ENCODE measurements at places on chromosomes 2 and 18. TPM values are rescaled to one million over a fixed set of nuclear protein-coding genes. Genes with fewer than 3 reads are reported as not detected.

The GRHL1 gene
- total RNA-seq: 0.69 TPM

The MALL gene
- 11.8 TPM for total RNA-seq

- no peak overlapping the region for H3K27ac ChIP-seq
- no peaks in the 10 kb centered on the region for H3K4me1 ChIP-seq
- no peak for DNase-seq
- H3K36me3 ChIP-seq: no peaks in the 10 kb centered on the region
- no peaks in the 10 kb centered on the region for H3K27me3 ChIP-seq
Measured at GRCh38 chr2:122908159-122908558, 1116.9 kb upstream of the CNTNAP5 start.

DNA sequence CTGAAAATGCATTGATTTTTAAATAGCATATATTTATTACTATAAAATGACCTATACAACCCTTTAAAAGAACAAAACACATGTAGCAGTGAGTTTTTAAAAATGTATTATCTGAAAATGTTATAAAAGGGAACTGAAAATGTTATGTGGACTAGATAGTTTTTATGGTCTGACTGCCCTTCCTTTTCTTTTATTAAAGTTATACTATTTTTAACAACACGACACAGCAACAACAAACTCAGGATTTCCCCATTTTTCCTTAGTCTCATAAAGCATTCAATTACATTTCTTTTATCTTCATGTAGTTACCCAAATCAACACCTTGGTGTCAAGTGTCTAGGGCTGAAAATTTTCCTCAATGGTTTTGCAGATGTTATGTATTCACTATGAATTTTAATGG lies 132.8 kb upstream of the TMEFF2 start:
- H3K27me3 ChIP-seq: no peaks in the 10 kb centered on the region
- H3K36me3 ChIP-seq: no peaks in the 10 kb centered on the region
- no peak overlapping the region for H3K27ac ChIP-seq

- H3K36me3 ChIP-seq: no peaks in the 10 kb centered on the region
- no peak overlapping the region for H3K27ac ChIP-seq
- H3K4me1 ChIP-seq: no peaks in the 10 kb centered on the region
- H3K4me3 ChIP-seq: no peak overlapping the region
Measured at GRCh38 chr2:177078855-177079254, 133.7 kb upstream of the HNRNPA3 start.

DNA sequence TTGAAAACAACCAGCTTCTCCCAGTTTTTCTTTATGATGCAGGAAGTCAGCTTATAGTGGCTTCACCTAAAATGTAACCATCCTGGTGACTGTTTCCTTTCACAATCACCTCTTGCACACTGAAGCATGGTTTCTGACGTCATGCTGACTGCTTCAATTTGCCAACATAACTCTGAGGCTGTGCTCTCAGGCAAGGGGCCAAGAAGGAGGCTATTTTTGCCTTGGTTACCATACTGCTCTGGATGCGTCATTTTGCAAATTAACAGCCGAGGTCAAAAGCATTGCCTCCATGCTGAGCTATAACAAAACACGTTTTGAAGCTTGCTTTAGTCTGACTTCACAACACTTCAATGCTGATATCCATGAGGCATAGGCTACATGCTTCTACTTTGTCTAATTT lies 397.8 kb downstream of the METTL4 start:
- no peaks in the 10 kb centered on the region for H3K36me3 ChIP-seq
- DNase-seq: peak; percentile 43
- no peaks in the 10 kb centered on the region for H3K27me3 ChIP-seq
- H3K27ac ChIP-seq: peak overlapping the region; percentile 32
- H3K4me3 ChIP-seq: no peak overlapping the region

The CAPN14 gene
- 0.27 TPM for total RNA-seq

DNA sequence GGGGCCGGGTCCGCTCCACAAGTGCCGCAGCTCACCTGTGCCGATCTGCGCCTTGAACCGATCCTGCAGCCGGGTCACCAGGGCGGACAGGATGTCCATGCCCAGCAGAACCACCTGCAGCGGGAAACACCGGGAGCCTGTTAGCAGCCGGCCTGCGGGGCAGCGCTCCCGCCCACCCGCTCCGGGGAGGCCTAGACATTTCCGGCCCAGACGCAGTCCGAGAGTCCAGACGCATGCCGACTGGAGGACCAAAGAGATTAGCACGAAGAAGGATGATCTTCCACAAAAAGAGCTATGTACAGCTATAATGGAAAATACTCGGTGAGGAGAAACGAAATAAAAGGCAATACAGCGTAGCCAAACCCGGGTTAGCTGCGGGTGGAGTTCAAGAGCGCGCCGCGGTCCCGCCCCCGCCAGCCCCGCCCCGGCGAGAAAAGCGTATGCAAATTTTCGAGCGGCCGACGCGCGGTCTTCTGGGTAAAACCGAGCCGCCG lies 421 bp upstream of the RNU4ATAC start:
- H3K4me3 ChIP-seq: peak overlapping the region; percentile 85
- no peaks in the 10 kb centered on the region for H3K36me3 ChIP-seq
- H3K4me1 ChIP-seq: peaks cover 94% of the 10 kb centered on the region

The RAB6C gene
- total RNA-seq: 0.16 TPM

The CFAP221 gene
- 1.0 TPM for total RNA-seq

- no peaks in the 10 kb centered on the region for H3K36me3 ChIP-seq
- H3K4me1 ChIP-seq: peaks cover 10% of the 10 kb centered on the region
- peak overlapping the region; percentile 69 for H3K27ac ChIP-seq
- H3K27me3 ChIP-seq: no peaks in the 10 kb centered on the region
Measured at GRCh38 chr2:187075199-187075635, 226.2 kb upstream of the ZSWIM2 start.

GRCh38 chr18:7566244-7566566 lies 911 bp upstream of the PTPRM start:
- H3K27me3 ChIP-seq: no peaks in the 10 kb centered on the region
- H3K4me3 ChIP-seq: peak overlapping the region; percentile 84
- no peak for DNase-seq
- peaks cover 84% of the 10 kb centered on the region for H3K4me1 ChIP-seq
- H3K27ac ChIP-seq: peak overlapping the region; percentile 100
- H3K36me3 ChIP-seq: no peaks in the 10 kb centered on the region

- H3K27ac ChIP-seq: no peak overlapping the region
- H3K4me1 ChIP-seq: no peaks in the 10 kb centered on the region
- H3K4me3 ChIP-seq: no peak overlapping the region
- H3K36me3 ChIP-seq: no peaks in the 10 kb centered on the region
- H3K27me3 ChIP-seq: peaks cover 16% of the 10 kb centered on the region
Measured at GRCh38 chr18:50757358-50757757, 62.5 kb downstream of the MRO start.

GRCh38 chr2:36461039-36461681 lies 105.6 kb downstream of the CRIM1 start:
- H3K27ac ChIP-seq: peak overlapping the region; percentile 34
- DNase-seq: no peak
- H3K4me3 ChIP-seq: no peak overlapping the region
- H3K27me3 ChIP-seq: no peaks in the 10 kb centered on the region
- H3K36me3 ChIP-seq: peaks cover 8% of the 10 kb centered on the region
- peaks cover 62% of the 10 kb centered on the region for H3K4me1 ChIP-seq

The CNTNAP5 gene
- total RNA-seq: not detected

GRCh38 chr2:236402033-236402790 lies 138.0 kb upstream of the ASB18 start:
- no peak overlapping the region for H3K4me3 ChIP-seq
- no peaks in the 10 kb centered on the region for H3K4me1 ChIP-seq
- DNase-seq: no peak
- no peak overlapping the region for H3K27ac ChIP-seq
- H3K36me3 ChIP-seq: no peaks in the 10 kb centered on the region
- peaks cover 5% of the 10 kb centered on the region for H3K27me3 ChIP-seq
